Activated T-cell treated with anti-CD3 and anti-CD28 coated beads, Interleukin-2, amount 50 U/mL, for 48 hours (primary cell): ENCODE measurements at places on chromosomes 12 and 14.

GRCh38 chr12:124559182-124560017 lies 8.0 kb downstream of the NCOR2 start:
- DNase-seq, result no peak

GRCh38 chr14:52029881-52030280 lies 39.0 kb downstream of the NID2 start:
- no peak for DNase-seq

DNA sequence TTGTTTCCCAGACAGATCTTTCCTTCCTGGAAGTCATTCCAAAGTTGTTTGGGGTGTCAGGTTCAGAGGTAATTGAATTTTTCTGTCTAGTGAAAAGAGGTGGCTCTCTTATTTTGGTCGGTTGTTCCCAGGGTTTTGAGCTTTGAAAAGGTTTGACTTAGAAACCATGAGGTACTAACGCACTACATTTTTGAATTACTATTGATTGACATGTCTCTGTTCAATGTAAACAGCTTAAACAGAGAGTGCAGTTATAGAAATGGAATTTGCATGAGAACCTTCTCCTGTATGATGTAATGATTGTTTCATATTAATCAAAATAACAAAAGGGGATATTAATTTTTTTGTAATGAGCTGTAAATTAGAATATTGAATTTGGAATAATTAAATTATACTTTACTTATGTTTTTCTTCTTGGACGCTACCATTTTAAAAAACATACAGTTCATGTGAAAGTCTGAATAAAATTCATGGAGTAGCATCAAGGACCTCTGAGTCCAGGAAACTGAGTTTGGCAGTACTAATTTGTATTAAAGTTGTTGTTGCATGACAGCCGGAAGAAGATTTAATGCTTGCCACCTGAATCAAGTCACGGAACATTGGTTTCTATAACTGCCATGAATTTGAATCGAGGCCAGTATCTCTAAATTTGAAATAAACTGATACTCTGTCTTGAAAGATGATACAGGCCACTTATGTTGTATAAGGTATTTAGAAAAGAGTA lies 41.7 kb downstream of the NPAS3 start:
- no peak for DNase-seq

- no peak for DNase-seq
Measured at GRCh38 chr14:75578786-75579337, 442 bp downstream of the FLVCR2 start.

DNA sequence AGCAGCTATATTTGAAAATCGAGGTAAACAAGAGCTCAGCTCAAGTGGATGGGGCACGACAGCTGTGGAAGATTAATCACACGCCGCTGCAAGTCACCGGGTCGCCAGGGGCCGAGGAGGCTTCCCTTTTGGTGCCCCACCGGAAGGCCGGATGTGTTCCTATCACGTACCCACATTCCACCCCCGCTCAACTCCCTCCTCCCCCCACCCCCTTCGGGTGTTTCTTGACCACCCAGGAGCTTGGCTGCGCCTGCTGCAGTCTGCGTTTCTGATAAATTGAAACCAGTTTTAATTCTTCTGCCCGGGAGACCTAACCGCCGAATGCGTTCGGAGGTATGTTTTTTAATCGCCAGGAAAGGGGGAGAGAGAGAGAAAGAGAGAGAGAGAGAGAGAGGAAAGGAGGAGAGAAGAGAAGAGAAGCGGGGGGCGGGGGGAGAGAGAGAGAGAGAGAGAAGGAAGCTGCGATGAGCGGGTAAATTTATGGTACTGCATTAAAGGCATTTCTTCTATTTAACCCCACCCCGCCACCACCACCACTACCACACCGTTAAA lies 1.8 kb downstream of the SLC8A3 start:
- peak; percentile 43 for DNase-seq

DNA sequence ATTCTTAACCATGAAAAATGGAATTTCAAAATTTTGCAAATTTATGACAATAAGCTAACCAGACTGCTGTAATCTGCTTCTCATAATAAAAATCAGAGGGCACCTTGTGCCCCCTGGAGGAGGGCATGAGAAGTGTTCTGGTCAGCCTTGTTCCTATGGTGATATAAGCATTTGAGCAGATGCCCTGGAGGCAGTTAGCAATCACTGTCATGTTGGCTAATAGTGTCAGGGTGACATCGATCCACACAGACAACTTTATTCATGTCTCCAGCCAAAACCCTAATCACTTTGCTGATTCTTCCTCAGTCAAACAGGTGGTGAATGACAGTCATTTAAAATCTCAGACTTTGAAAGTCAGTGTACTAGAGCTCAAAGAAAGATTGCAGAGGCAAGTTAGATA lies 943.0 kb downstream of the GALC start:
- DNase-seq, result peak; percentile 18

- peak; percentile 81 for DNase-seq
Measured at GRCh38 chr14:80954687-80955299, 628 bp upstream of the TSHR start.

- no peak for DNase-seq
Measured at GRCh38 chr14:38122241-38122640, 85.5 kb upstream of the SSTR1 start.

GRCh38 chr12:17592472-17592871 lies 497.5 kb downstream of the RERGL start:
- no peak for DNase-seq

- no peak for DNase-seq
Measured at GRCh38 chr12:93682846-93683261, 5.7 kb downstream of the CRADD start.

DNA sequence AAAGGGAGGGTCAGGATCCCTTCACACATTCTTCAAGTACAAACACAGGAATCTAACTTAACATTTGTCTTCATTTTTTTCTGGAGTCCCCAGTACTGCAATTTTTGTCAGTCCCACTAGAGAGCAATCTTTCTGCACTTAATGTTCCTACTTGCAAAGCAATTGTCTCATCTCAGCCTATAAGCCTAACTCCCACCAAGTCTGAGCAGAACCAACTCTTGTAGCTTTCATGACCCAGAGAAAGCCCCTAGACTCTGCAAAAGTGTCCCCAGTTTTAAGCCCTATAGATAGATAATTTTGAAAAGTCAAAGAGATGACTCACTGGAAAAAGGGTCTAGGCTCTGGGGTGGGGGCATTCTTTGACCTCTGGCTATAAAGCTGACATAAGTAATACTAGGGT lies 1.8 kb upstream of the ZBTB39 start:
- DNase-seq, result no peak

- no peak for DNase-seq
Measured at GRCh38 chr12:15712823-15713660, 76.1 kb downstream of the EPS8 start.

GRCh38 chr14:100788517-100788916 lies 37.4 kb upstream of the MEG3 start:
- no peak for DNase-seq

- DNase-seq, result no peak
Measured at GRCh38 chr14:78479127-78479780, 309.1 kb downstream of the NRXN3 start.

GRCh38 chr14:62557416-62557815 lies 487.8 kb downstream of the KCNH5 start:
- no peak for DNase-seq

GRCh38 chr14:61128382-61129167 lies 147.5 kb downstream of the SLC38A6 start:
- no peak for DNase-seq

- DNase-seq, result no peak
Measured at GRCh38 chr14:101371799-101372793, 189.2 kb upstream of the DIO3 start.

GRCh38 chr12:57604992-57605810 lies 577 bp downstream of the DTX3 start:
- DNase-seq, result peak; percentile 46

GRCh38 chr12:1947081-1947480 lies 28.6 kb upstream of the CACNA2D4 start:
- no peak for DNase-seq

- no peak for DNase-seq
Measured at GRCh38 chr12:11762723-11763326, 113.4 kb downstream of the ETV6 start.

DNA sequence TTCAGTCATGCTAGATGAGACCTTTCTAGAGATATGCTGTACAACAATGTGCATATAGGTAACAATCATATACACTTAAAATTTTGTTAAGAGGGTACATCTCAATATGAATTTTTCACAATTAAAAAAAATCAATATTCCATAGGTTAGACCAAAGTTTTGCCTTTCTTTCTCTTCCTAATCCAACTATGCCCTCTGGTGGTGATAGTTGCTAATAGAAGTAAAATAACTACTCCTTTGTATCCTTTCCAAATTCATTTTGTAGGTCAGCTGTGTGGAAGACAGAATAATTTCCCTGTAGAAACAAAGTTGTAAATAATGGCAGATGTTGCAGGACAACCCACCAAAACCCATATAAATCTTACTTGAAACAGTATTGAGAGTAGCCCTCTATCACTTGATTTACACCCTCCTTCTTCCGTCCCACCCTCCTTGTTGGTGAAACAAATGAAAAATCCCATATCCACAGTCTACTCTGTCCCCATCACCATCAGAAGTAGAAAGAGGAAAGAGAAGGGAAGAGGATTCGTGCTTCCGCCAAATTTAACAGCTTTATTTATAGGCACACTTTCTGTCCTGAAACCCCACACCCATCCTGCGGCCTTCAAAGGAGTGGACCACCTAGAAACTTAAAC lies 34.2 kb upstream of the KICS2 start:
- no peak for DNase-seq

DNA sequence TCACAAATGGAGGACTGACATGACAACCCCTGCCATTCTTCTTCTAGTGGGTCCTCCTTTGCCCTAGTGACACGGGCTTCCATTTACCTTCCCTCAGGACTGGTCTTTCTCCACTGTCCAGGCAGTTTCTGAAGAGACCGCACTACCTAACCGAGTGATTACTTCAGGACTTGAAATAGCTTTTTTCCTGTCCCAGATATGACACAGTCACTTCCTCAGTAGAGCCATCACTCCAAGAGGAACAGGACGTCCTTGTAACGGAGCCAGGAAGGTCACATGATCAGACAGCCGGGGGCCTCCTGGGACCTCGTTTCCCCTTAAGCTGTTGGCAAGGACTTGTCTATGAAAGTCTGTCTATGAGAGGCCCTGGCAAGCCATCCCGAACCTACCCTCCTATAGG lies 62.3 kb downstream of the FOS start:
- DNase-seq, result no peak

DNA sequence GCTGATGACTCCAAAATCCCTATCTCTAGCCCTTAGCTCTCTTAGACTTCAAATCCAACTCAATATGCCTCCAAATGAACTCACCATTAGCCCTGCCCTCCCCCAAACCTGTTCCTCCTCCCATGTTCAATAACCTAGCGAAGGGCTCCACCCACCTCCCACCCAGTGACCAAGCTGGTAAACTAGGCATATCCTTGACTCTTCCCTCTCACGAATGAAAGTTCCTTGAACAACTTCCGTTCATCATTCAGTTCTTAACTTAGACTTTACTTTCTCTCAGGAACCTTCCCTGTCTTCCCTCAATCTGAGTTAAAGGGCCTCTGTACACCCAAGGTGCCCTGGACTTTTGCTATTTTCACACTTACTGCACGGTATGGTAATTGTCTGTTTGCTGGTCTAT lies 1.9 kb upstream of the KLHDC1 start:
- DNase-seq, result no peak

GRCh38 chr12:21475552-21475951 lies 25.9 kb downstream of the RECQL start:
- DNase-seq, result no peak

DNA sequence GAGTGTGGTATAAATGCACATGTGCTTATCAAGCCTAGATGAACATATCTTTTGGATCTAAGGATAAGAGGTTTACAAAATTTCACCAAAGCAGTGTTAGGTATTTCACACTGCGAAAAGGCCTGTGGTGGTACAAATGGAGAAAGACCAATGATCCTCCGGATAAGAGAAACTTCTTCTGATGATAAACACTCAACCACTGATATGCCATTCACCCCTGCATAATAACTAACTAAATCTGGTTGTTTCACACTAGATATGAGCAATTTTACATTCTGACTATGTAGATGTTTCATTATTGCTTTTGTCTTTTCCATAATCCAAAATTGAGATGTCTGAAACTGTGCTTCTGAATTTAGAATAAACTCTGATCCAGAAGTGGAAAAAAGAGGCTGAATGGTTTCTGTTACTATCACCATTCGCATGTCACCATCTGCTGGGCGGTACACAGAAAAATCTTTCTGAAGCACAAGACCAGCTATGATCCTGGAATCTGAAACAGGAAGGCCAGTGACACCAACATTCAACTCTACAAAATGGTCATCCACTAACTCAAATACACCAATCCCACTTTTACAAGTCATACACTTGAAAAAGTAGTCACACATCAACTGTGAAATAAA lies 1.3 kb downstream of the BBS10 start:
- DNase-seq, result no peak

DNA sequence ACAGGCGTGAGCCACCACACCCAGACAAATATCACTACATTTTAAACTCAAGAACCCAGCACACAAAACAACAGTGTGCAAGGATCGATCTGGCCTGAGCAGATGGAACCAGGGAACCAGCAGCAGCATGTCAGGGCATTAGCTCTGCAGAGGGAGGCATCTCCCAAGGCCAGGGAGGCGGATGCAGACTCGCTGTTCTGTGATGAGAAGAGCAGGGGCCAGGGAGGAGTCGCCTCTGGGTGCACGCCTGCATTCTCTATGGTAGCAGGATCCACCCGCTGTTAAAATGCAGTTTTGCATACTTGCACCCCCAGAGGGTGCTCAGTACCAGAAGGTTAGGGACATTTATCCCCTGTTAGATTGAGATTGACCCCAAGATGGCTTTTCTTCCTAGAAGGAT lies 17.9 kb downstream of the PGAM5 start:
- no peak for DNase-seq

GRCh38 chr12:91778938-91779400 lies 366.7 kb downstream of the BTG1 start:
- DNase-seq, result peak; percentile 44

DNA sequence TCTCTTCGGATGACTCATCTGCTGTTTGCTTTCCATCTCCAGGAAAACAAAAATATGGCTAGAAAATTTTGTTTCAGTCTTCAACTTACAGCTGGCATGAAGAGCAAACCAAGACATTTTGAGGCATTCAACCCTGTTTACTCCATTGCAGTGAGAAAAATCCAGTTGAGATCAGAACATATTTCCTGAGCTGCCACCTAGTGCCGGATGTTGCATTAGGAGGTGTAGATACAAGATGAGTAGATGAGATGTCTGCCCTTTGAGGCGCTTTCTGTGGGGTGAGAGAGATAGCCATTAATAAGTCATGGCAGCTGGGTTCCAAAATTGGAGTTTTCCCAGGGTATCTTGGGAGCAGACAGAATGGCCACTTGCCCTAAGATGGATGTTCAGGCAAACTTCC lies 171.1 kb downstream of the PRKCH start:
- DNase-seq, result no peak

- no peak for DNase-seq
Measured at GRCh38 chr12:131197490-131197889, 243.8 kb downstream of the ADGRD1 start.
